Cerebellar nuclear complex (tissue), 1 donor: ENCODE measurements at places on chromosomes 16 and 17.

GRCh38 chr17:47895347-47895855 lies 635 bp upstream of the SP2 start:
- DNase-seq: no peak

- no peak for DNase-seq
These were observed 30.6 kb downstream of the RPTOR start for GRCh38 chr17:80575057-80575875.

DNA sequence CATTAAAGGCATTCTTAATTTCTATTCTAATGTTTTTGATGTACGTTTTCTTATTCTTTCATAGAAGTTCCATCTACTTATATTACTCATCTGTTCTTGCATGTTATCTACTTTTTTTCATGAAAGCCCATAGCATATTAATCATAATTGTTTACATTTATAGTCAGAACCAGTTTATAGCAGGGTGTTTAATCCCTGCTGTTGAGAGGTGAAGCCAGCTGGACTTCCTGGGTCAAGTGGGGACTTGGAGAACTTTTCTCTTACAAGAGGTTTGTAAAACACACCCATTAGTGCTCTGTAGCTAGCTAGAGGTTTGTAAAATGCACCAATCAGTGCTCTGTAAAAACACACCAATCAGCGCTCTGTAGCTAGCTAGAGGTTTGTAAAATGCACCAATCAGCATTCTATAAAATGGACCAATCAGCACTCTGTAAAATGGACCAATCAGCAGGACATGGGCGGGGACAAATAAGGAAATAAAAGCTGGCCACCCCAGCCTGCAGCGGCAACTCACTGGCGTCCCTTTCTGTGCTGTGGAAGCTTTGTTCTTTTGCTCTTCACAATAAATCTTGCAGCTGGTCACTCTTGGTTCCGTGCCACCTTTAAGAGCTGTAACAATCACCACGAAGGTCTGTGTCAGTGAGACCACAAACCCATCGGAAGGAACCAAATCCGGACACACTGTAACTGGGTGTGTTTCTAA lies 120.6 kb downstream of the TANC2 start:
- DNase-seq: no peak

DNA sequence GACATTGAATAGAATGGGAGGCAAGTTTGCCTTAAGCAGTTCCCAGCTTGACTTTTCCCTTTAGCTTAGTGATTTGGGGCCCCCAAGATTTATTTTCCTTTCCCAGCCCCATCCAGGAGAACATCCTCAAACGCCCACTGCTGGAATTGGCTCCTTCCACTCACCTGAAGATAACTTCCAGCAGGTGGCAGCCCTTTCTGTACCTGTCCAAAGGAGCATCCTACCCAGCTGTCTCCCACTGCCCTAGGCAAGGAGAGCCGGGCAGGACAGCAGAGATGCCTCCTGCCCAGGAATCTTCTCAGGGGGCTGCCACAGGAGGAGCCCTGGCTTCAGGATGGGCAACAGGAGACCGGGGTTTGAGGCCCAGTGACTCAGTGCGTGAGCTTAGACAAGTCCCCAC lies 6.4 kb downstream of the CACNG5 start:
- no peak for DNase-seq

DNA sequence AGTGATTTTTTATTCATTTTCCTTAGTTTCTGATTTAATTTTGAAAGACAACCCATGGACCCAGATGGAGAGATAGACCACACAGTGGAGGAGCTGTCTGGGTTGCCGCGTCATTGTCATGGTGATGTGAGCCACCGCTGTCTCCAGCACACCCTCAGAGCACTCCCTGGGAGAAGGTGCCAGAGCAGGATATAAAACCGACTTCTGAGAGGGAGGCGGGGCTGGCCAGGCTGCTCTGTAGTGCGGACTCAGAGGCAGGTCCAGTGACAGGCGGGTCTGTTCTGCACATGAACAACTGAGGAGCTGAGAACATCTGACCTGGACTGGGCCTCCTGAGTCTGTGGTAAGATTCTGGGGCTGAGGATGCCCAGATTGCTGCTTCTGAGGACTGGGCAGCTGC lies 216.3 kb upstream of the NLRP1 start:
- DNase-seq: no peak

DNA sequence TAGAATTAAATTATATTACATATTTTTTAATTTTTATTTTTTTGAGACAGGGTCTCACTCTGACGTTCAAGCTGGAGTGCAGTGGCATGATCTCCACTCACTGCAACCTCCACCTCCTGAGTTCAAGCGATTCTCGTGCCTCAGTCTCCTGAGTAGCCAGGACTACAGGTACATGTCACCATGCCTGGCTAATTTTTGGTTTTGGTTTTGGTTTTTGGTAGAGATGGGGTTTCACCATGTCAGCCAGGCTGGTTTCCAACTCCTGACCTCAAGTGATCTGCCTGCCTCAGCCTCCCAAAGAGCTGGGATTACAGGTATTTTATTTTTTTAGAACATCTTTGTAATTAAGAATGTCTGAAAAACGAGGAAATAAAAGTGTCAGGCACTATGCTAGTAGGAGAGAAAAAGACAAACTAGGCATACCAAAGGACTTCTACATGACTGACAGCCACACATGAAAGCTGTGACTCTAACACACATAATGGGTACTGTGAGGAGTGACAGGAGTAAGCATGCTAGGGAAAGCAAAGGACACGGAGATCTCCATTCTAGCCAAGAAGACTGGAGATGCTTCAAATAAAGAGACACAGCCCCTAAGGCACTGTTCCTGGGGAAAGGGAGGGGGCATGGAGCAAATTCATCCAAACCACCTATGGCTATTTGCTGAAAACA lies 7.3 kb downstream of the GNA13 start:
- DNase-seq: no peak

DNA sequence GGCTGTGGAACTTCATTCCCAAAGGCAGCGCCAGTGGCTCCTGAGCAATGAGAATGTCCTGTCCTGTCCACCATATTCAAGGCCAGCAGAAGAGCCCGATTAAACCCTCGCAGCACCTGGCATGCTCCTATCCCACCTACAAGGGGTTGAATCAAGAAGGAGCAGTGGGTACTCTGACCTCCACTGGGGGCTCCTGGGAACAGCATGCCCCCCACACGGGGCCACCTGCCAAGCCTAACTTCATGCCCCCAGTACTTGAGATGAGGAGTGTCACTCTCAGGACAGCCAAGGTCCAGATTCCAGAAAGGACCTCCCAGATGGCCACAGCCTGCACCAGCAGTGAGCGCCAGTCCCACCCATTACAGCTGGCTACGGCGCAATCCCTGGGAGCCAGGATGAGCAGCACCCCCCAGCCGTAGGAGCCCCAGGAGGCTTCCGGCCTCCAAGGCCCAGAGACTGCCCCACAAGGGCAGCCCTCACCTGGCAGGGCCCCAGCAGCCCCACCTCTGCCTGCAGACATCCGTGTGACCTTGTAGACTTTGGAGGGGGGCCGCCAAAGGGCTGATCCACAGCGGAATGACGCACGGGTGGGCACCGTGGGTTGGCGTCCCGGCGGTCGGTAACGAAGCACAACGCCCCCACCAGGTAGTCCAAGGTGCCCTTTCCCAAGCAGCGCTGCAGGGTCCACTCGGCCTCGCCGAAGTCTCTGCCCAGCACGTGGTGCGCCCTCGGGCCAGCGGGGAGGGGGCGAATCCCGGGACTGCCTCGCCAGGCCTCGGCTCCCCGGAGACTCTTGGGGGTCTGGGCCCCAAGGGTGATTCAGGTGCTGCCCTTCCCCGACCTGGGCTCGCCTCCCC lies 1.0 kb upstream of the MPDU1 start:
- no peak for DNase-seq

GRCh38 chr16:80065541-80065940 lies 465.0 kb upstream of the MAF start:
- no peak for DNase-seq

- no peak for DNase-seq
These were observed 70.1 kb downstream of the NLK start for GRCh38 chr17:28112606-28113005.

GRCh38 chr16:57071831-57072582 lies 20.4 kb upstream of the CPNE2 start:
- DNase-seq: no peak

- no peak for DNase-seq
These were observed 6.6 kb upstream of the DPEP2 start for GRCh38 chr16:68005786-68006286.

- no peak for DNase-seq
These were observed 397.9 kb downstream of the TOX3 start for GRCh38 chr16:52149003-52149402.

- no peak for DNase-seq
These were observed 16.3 kb upstream of the WFIKKN2 start for GRCh38 chr17:50818921-50819657.
